NCI-H1417 (cell line): ENCODE measurements at places on chromosomes 13 and 19.

- no peak for DNase-seq
These were observed 161.8 kb downstream of the DNAJC15 start for GRCh38 chr13:43185226-43185625.

GRCh38 chr13:59398127-59398526 is 765.6 kb downstream of the DIAPH3 start:
- DNase-seq: no peak

- DNase-seq: no peak
These were observed 14.7 kb upstream of the FBXO27 start for GRCh38 chr19:39047073-39047472.

GRCh38 chr13:72218966-72219365 is 352.0 kb upstream of the DACH1 start:
- no peak for DNase-seq

- no peak for DNase-seq
These were observed 97.4 kb upstream of the AKAP11 start for GRCh38 chr13:42174344-42175162.

DNA sequence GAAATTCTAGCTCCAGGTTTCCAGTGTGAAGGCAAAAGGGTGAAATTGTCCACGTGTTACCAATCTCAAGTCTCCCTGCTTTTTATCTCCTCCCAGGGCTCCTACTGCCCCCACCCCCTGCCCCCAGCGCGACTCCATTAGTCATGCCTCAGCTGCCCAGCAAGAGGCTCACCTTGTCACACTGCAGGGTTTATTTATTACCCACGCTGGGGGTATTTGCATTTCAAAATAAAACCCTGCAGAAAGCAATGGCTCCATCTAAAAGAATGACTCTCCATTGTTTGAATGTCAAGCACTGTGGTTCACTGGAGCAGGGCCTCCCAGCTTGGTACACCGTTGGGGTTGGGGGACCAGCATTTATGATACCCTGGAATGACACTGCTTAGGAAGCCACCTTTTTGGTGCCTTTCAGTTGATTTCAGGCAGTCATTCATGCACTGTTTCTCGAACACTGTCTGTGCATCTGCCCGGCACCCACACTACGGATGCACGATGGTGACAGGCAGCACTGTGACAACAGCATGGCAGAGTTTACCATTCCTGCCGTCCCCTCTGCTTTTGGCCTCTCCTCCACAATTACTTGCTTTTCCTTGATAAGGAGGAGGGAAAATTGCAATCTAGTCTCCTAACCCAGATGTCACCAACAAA is 9.9 kb upstream of the POP4 start:
- DNase-seq: peak; percentile 33

GRCh38 chr13:50846861-50847475 is 3.5 kb upstream of the DLEU7 start:
- DNase-seq: no peak

DNA sequence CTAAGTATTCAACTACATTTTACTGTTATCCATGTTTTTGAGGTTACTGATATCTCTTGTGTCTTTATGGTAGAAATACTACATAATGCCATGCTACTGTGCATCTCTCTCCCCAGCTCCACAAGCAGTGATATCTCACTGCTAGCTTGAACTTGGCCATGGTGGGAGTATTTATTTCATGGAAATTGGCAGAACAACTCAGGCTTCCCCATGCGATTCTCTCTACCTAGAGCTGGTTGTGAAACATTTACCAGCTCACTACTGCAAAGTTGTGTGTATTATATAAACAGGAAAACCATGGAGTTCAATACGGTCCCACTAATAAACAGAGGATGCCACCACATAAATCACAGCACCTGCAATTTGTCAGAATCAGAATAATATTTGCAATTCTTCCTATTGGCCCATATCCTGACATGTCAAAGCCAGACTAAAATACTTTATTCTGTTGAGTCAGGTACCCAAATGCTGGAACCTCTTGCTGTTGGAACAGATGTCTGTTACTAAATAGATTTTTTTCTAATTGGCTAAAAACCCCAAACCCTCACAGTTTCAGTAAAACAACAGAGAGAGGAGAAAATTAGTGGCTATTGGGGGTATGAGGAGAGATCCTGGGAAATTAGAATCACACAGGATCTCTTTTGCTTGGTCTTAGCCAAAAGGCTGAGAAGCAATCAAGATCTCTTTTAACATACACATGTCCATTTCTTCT is 91.4 kb upstream of the SLC10A2 start:
- DNase-seq: no peak

DNA sequence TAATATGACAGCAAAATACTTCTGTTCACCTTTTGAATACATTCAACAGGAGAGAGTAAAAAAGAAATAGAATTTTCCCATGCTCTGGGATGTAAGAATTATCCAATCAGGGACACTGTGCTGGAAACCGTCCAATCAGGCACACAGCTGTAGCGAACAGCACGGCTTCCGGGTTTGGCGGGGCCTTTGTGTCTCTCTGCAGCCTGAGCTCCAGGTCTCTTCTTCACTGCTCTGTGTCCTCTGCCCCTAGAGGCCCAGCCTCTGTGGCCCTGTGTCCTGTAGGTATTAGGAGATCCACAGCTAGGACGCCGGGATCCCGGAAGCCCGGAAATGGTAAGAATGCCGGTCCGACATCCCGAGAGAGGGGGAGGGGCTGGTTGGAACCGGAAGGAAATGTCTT is 92.7 kb downstream of the ZNF737 start:
- DNase-seq: no peak

GRCh38 chr19:27881213-27881612 is 1331.7 kb downstream of the UQCRFS1 start:
- DNase-seq: no peak

DNA sequence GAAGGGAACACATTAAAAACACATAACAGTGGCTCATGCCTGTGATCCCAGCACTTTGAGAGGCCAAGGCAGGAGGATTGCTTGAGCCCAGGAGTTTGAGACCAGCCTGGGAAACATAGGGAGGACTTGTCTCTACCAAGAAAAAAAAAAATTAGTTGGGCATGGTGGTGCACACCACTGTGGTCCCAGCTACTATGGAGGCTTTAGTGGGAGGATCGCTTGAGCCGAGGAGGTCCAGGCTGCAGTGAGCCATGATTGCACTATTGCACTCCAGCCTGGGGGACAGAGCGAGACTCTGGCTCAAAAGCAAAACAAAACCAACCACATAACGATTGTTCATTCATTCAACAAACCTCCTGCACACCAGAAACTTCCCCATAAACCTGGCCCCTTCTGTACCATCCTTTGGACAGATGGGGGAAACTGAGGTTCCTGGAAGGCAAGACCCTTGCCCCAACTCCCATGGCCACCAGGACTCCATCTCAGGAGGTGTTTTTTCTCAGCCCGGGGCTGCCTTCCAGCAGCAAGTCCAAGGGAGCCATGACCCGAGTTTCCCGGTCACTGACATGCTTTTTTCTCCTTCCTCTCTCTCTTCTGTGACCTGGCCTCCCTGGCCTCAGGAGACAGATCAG is 4.3 kb downstream of the FOSB start:
- no peak for DNase-seq

DNA sequence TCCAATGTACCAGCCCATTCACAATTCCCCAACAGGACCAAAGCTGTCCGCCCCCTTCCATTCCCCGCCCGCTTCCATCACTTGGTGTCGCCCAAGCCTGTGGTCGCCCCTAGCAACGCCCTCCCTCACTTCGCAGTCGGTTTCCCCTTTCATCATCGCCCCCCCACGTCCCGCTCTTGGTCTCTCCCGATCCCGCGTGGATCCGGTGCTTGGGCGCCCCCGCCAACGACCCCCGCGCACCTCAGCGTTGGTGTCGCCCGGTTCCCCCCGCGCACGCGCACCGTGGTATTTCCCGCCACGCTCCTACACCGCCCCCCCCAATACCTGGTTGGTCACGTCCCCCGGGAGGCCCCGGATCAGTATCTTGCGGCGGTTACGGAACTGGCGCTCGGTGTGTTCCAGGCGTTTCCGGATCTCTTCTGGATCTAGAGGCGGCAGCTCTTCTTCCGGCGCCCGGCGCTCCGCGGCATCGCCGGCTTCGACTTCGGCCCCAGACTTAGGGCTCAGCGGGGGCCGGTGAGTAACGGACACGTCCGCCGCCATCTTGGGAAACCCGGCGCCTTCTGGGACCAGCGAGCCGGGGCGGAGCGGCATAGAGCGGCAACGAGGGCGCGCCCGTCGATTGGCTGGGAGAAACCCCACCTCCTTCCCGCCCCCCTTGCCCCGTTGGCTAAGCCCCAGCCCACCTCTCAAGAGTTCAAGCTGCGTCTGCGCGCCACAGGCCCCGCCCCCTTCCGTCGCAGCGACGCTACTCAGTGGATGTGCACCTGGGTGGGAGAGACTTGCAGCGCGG is at the start of gene RAVER1:
Gene RAVER1, minus strand, starts transcription at position 565 of the 793 bp plus-strand sequence. Its CDS starts 22 bp downstream, at position 543.
- peak; percentile 99 for DNase-seq

DNA sequence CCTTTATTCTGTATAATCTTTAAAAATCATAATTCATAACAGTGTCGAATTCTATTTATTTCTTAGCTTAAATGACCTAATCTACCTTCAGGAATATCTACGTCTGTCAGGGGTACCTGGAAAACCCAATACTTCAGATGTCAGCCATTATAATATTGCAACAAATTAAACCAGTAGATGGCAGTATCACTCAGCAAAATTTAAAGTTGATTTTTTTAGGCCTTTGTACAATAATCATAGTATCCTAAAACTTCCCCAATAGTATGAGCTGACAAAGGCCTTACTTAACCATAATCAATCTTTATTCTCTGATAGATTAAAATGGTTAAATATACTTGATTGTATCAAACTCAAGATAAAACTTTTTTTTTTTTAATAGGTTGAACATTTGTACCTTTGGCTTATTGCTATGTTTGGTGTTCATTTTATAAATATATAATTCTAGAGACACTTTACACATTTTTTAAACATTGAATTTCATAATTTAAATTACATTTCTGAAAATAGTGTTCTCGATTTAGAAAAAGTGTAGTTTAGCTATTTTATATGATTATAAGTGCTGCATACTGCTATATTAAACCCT is 830.2 kb upstream of the SPRY2 start:
- DNase-seq: peak; percentile 77

GRCh38 chr19:35341565-35342225 is 6.0 kb upstream of the FFAR1 start:
- no peak for DNase-seq

DNA sequence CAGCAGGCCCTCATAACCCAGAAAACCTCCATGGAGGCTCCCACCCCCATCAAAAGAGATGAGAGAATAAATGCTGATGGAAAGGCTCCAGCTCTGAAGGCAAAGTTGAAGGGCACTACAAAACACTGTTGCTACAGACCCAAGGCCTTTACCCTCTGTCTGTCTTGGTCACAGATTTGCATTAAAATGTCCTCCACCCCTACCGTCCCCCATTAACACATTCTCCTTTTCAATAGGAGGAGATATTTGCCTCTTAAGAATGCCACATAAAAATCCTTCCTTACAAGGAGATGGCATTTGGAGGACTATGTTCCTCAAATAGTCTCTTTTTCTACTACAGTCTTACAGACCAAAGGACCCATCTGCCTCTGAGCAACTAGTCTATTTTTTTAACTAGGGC is 361.5 kb downstream of the ENOX1 start:
- no peak for DNase-seq

DNA sequence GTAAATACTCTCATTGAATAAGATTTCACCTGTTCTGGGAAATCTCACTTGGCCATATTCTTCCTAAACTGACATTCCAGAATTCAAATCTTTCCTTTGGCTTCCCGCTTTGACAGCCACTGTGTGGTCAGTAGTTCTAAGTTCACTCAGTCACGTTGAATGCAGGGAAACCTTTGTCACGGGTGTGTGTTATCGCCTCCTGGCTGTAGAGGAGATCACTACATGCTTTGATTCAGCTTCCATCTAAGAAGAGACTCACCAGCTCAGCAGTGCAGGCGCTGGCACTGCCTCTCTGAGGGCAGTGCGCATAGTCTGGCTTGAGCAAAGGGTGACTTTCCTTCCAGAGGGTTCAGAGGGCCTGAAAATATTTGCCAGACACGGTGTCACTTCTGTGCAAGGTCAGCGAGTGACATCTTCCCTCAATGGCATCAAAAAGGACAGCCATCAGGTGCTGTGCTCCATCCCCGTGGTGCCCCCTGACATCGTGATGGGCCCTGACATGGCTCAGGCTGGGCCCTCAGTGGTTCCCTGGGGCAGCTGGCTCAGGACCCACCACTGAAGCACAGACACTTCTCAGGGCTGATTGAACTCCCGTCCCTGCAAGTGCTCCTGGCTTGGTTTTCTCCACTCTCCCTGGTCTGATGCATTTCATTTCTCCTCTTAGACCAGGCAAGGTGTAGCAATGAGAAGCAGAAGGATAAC is 635.4 kb upstream of the ARGLU1 start:
- DNase-seq: peak; percentile 40

DNA sequence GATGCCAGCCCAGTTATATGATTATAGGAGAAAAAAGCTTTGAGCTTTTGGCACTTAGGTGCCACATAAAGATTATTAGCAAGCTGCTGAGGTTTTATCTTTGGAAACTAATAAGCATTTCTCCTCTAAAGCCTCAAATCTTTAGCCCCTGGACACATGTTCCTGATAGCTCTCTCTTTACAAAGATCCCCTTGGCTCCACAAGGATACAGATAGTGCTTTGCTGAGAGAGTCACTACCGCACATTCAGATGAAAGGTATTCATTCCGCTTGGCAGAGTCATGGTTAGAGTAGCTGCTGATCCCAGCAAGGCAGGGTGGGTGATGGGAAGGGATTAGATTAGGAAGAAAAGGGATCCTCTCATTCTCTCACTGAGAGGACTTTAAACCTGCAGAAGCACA is 28.2 kb upstream of the PSG7 start:
- DNase-seq: no peak

DNA sequence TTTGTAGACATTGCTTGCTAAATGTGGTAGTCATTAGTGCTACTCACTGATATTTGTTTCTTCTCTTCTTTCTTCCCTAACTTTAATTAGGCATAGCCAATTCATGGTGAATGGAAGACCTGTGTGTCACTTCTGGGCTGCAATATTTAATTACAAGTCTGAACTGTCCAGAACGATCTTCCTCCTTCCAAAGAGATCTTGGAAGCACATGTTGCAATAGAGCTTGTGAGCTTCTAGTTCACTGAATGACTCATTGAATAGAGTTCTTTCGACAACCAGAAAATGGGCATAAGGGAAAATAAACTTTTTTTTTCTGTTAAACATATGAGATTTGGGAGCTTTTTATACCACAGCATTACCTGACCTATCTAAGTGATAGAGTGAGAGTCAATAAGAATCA is 1264.6 kb downstream of the PCDH9 start:
- DNase-seq: no peak

GRCh38 chr13:104422668-104423067 is 1356.5 kb upstream of the SLC10A2 start:
- DNase-seq: peak; percentile 86

- DNase-seq: no peak
These were observed 34.9 kb downstream of the STARD13 start for GRCh38 chr13:33250609-33251008.

GRCh38 chr13:27601803-27602202 is 18.5 kb downstream of the LNX2 start:
- no peak for DNase-seq

GRCh38 chr13:40508127-40508526 is 158.3 kb downstream of the FOXO1 start:
- no peak for DNase-seq

- DNase-seq: no peak
These were observed 2.2 kb downstream of the TSC22D1 start for GRCh38 chr13:44573790-44574465.

- DNase-seq: no peak
These were observed 28.4 kb downstream of the UBAC2 start for GRCh38 chr13:99228737-99229691.

GRCh38 chr13:89936256-89936655 is 1411.2 kb upstream of the MIR17HG start:
- DNase-seq: no peak
